Peyer's patch (tissue), 4 donors: ENCODE measurements at places on chromosomes 3 and 15. TPM values are rescaled to one million over a fixed set of nuclear protein-coding genes. Genes with fewer than 3 reads are reported as not detected.
A peak's percentile ranks its signal among the peaks of the same experiment; 100 is the strongest.

- H3K4me3 ChIP-seq: no peak overlapping the region
- H3K36me3 ChIP-seq: no peaks in the 10 kb centered on the region
- no peak for DNase-seq
- no peaks in the 10 kb centered on the region for H3K27me3 ChIP-seq
- H3K27ac ChIP-seq: no peak overlapping the region
These were observed 196.5 kb downstream of the KLHL25 start for GRCh38 chr15:85598219-85598618.

DNA sequence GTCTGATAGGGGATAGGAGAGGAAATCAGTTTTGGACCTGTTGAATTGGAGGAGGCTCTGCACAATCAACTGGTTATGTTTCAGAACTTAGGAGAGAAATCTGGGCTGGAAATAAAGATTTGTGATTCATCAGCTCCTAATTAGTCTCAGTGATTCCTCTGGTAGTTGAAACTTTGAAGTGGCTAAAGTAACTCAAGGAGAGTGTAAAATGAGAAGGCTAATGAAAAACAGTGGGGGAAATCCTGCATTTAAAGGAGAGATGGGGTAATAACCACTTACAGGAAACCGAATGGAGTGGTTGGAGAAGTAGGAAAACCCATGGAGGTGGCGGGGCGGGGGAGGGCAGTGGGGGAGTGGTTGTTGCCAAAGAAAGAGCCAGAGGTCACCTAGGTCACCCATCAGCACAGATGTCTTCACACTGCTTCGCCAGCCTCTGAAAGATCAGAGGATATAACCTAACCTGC, 32.6 kb downstream of the MAP2K5 start:
- no peak overlapping the region for H3K4me3 ChIP-seq
- no peak for DNase-seq
- no peaks in the 10 kb centered on the region for H3K36me3 ChIP-seq

SLC9A9 gene
- total RNA-seq: 8.7 TPM

DNA sequence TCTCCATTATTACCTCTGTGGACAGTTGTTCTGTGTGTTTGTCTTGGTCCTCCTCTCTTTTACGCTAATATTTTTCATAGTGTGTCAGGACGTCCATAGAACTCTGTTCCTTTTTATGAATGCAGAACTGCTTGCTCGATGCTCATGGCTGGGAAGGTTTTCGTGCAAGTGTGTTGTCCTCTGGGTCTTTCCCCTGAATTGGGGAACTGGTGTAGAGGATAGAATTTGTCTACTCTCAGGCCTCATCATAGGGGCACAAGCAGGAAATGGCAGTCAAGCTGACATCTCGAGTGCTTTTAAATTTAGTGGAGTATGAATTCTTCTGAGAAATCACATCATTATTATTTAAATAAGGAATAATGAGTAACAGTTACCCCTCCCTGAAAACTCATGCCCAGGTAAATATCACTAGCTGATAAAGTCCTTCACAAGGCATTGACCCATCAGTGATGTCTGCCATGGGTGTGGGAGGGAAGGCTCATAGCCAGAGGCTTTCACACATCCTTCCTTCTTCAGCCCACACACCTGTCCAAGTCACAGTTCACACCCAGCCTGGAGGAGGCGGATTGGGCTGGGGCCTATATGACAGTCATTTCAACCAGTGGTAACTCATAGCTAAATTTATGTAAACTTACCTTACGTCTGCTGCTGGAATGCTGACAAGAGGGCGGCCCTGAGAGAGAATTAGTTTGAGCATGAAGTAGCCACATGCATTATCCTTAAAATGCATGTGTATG, 226.1 kb downstream of the PLCL2 start:
- no peak overlapping the region for H3K4me3 ChIP-seq
- no peak overlapping the region for H3K27ac ChIP-seq
- DNase-seq: no peak

- no peak overlapping the region for H3K4me3 ChIP-seq
- no peaks in the 10 kb centered on the region for H3K36me3 ChIP-seq
- peak; percentile 16 for DNase-seq
- no peaks in the 10 kb centered on the region for H3K27me3 ChIP-seq
- H3K27ac ChIP-seq: no peak overlapping the region
- no peaks in the 10 kb centered on the region for H3K4me1 ChIP-seq
These were observed 36.7 kb upstream of the NANOGP8 start for GRCh38 chr15:35121611-35122359.

- no peaks in the 10 kb centered on the region for H3K27me3 ChIP-seq
- H3K36me3 ChIP-seq: no peaks in the 10 kb centered on the region
- H3K4me3 ChIP-seq: no peak overlapping the region
- peak overlapping the region; percentile 25 for H3K27ac ChIP-seq
These were observed 109.7 kb upstream of the GALNT15 start for GRCh38 chr3:16064642-16065414.

- no peaks in the 10 kb centered on the region for H3K36me3 ChIP-seq
- H3K4me3 ChIP-seq: no peak overlapping the region
- no peaks in the 10 kb centered on the region for H3K27me3 ChIP-seq
- no peaks in the 10 kb centered on the region for H3K4me1 ChIP-seq
- DNase-seq: no peak
- no peak overlapping the region for H3K27ac ChIP-seq
These were observed 6.6 kb downstream of the SAMMSON start for GRCh38 chr3:70006089-70006488.

COMMD4 gene
- 75.0 TPM for total RNA-seq

CLEC3B gene
- 11.6 TPM for total RNA-seq

GRCh38 chr3:192064959-192065358, 604.0 kb downstream of the PYDC2 start:
- no peak for DNase-seq
- no peaks in the 10 kb centered on the region for H3K4me1 ChIP-seq
- H3K27me3 ChIP-seq: no peaks in the 10 kb centered on the region
- no peaks in the 10 kb centered on the region for H3K36me3 ChIP-seq
- H3K4me3 ChIP-seq: no peak overlapping the region
- no peak overlapping the region for H3K27ac ChIP-seq

GRCh38 chr3:112115161-112115739, 17.8 kb downstream of the GCSAM start:
- no peak overlapping the region for H3K27ac ChIP-seq
- no peak for DNase-seq
- no peaks in the 10 kb centered on the region for H3K4me1 ChIP-seq
- H3K36me3 ChIP-seq: no peaks in the 10 kb centered on the region

GRCh38 chr15:38411902-38412301, 42.0 kb upstream of the FAM98B start:
- H3K4me3 ChIP-seq: no peak overlapping the region
- no peaks in the 10 kb centered on the region for H3K27me3 ChIP-seq
- H3K4me1 ChIP-seq: no peaks in the 10 kb centered on the region
- DNase-seq: no peak

DNA sequence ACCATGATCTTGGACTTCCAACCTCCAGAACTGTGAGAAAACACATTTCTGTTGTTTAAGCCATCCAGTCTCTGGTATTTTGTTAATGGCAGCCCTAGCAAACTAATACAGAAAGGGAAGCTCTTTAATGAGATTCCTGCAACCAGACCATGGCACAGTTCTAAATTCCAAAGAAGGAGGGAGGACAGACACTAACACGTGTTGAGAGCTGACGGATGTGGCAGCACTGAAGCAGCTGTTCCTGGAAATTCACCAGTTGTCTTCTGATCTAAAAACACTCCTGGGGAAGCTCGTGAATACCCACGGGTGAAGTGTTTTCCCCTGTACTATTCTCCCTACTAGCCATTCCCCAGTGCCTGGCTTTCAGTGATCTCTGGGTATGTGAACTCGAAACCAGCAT, 56.7 kb downstream of the RPL22L1 start:
- DNase-seq: no peak
- no peak overlapping the region for H3K4me3 ChIP-seq
- H3K27me3 ChIP-seq: no peaks in the 10 kb centered on the region
- no peaks in the 10 kb centered on the region for H3K36me3 ChIP-seq
- no peak overlapping the region for H3K27ac ChIP-seq

DNA sequence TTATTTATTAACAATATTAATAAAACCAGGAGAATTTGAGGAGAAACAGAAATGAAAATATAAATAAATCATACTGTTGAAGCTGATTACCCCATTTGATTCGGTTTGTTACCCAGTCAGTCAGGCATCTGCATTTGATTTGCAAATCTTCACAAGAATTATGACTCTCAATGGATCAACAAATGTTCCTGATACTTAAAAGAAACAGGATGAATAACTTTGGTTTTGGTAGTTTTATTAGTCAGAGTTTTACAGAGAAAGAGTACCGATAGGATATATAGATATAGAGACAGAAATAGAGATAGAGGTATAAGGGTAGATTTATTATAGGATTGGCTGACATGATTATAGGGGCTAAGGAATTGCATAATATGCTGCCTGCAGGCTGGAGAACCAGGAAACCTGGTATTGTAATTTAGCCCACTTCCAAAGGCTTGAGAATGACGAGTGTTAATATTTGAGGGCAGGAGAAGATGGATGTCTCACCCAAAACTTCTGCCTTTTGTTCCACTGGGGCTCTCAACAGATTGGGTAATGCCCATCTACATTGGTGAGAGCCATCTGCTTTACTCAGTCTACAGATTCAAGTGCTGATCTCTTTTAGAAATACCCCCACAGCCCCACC, 241.6 kb upstream of the COL8A1 start:
- no peak for DNase-seq
- no peak overlapping the region for H3K27ac ChIP-seq
- H3K36me3 ChIP-seq: no peaks in the 10 kb centered on the region
- H3K4me3 ChIP-seq: no peak overlapping the region
- no peaks in the 10 kb centered on the region for H3K27me3 ChIP-seq
- no peaks in the 10 kb centered on the region for H3K4me1 ChIP-seq

- no peak overlapping the region for H3K27ac ChIP-seq
- H3K36me3 ChIP-seq: no peaks in the 10 kb centered on the region
These were observed 6.9 kb upstream of the MEIS2 start for GRCh38 chr15:37107071-37107743.

- H3K4me3 ChIP-seq: no peak overlapping the region
- no peaks in the 10 kb centered on the region for H3K27me3 ChIP-seq
- H3K36me3 ChIP-seq: no peaks in the 10 kb centered on the region
- no peaks in the 10 kb centered on the region for H3K4me1 ChIP-seq
- DNase-seq: no peak
These were observed 223.0 kb downstream of the NR2F2 start for GRCh38 chr15:96553451-96553850.

TMEM42 gene
- 9.7 TPM for total RNA-seq

- no peaks in the 10 kb centered on the region for H3K36me3 ChIP-seq
- H3K27me3 ChIP-seq: no peaks in the 10 kb centered on the region
- no peak overlapping the region for H3K27ac ChIP-seq
- DNase-seq: no peak
These were observed 334.4 kb upstream of the THBS1 start for GRCh38 chr15:39246523-39246922.

GOLGA6L7 gene
- total RNA-seq: not detected

DNA sequence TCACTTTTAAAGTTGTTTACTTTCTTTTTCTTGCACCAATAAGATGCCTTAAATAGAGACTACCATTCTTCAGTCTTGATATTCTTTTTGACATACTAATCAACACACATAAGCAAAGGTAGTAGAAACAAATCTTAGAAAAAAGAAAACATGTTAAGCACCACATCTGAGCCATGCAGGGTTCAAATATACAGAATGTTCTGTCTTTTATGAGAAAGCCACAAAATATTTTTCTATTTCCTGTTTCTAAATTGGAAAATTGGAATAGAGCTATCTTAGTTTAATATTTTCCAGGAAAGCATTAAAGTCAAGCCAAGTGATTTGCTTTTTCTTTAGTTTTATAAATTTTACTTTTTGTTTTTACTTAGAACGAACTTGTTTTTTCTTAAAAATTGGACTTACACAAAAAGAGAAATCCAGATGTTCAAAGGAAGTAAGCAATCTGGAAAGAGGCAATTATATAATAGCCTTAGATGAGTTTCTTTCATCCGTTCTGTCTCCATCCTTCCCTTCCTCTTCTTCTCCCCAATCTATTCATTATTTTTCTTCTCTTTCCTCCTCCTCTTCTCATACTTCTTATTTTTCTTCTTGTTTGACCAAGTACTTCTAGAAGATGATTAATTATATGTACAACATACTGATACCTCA, 731.7 kb downstream of the SQOR start:
- no peak overlapping the region for H3K4me3 ChIP-seq
- no peaks in the 10 kb centered on the region for H3K36me3 ChIP-seq
- no peak for DNase-seq
- no peaks in the 10 kb centered on the region for H3K4me1 ChIP-seq
- no peaks in the 10 kb centered on the region for H3K27me3 ChIP-seq

SLC6A20 gene
- 62.9 TPM for total RNA-seq

DNA sequence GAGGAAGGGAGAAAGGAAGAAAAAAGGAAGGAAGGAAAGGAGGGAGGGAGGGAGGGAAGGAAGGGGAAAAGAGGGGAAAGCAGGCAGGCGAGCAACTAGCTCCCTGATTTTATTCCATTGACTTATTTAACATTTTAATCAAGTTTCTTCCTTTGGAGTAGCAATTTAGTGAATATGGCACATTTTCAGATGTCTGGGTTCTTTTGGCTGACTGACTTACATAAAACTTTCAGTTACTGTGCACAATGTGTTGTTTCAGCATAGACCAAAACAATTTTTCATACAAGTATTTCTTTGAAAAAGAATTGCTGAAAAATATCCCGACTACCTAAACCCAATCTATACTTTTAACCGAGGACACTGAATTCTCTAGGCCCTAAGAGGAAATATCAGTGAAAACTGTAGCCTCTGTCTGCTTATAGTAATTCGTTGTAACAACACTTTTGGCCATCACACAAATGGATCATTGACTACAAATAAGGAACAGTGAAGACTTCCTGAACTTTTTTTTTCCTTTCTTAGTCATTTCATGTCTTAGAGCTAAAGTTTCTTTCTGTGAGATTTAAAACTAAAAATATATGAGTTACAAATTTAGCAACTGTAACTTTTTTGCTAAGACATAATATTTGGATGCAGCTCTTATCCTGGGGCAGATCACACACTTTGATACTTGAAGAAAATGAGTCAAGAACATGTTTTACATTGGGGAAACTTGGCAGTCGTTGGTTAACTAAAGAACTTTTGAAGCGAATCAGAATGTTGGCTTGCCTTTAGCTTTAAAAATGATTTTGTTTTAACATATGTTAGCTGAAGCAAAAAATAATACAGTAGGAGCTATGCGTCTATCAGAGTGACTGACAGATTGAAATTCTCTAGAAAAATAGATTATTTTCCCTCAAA, 79.6 kb downstream of the SOX2 start:
- no peak overlapping the region for H3K27ac ChIP-seq
- no peak overlapping the region for H3K4me3 ChIP-seq
- no peaks in the 10 kb centered on the region for H3K36me3 ChIP-seq
- no peaks in the 10 kb centered on the region for H3K27me3 ChIP-seq
- DNase-seq: no peak
- H3K4me1 ChIP-seq: no peaks in the 10 kb centered on the region

GALK2 gene
- total RNA-seq: 35.9 TPM

DNA sequence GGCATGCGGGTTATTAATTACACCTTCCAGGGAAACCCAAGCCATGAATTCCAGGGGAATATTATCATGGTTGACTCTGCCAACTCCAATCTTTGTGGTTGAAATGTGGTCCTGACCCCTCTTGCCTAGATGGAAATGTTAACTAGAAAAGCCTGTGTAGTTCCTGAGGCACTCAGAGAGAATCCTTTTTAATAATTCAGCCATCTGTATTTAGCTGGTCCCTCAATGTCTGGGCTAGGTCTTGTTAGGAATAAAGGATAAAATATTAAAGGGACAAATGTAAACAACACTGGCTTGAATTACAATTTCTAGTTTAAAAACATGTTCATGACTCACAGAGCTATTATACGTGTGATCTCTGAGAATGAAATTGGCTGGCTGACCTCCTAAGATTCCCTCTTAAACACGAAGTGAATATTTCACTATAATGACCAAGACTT, 435.2 kb upstream of the SUCLG2 start:
- no peak overlapping the region for H3K4me3 ChIP-seq
- H3K4me1 ChIP-seq: no peaks in the 10 kb centered on the region
- DNase-seq: no peak
- no peaks in the 10 kb centered on the region for H3K36me3 ChIP-seq
- H3K27me3 ChIP-seq: no peaks in the 10 kb centered on the region
